WERI-Rb-1 (cell line): ENCODE measurements at places on chromosomes 1 and 21.

DNA sequence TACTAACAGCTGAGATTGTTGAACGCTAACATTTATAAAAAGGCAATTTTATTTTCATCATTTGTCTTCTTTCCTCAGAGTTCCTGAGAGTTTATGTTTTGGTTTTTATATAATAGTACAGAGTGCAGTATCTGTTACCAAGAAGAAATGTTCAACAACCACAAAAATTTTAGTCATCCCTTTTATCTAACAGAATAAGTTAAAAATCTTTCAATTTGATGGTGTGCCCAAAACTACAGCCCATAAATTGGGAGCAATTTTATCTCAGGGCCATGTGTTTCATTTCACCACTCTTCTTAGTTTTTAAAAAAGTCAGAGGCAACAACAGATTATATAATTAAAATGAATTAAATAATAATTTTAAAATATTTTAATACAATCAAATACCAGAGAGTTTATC is 37.1 kb downstream of the NEXN start:
- DNase-seq: no peak

DNA sequence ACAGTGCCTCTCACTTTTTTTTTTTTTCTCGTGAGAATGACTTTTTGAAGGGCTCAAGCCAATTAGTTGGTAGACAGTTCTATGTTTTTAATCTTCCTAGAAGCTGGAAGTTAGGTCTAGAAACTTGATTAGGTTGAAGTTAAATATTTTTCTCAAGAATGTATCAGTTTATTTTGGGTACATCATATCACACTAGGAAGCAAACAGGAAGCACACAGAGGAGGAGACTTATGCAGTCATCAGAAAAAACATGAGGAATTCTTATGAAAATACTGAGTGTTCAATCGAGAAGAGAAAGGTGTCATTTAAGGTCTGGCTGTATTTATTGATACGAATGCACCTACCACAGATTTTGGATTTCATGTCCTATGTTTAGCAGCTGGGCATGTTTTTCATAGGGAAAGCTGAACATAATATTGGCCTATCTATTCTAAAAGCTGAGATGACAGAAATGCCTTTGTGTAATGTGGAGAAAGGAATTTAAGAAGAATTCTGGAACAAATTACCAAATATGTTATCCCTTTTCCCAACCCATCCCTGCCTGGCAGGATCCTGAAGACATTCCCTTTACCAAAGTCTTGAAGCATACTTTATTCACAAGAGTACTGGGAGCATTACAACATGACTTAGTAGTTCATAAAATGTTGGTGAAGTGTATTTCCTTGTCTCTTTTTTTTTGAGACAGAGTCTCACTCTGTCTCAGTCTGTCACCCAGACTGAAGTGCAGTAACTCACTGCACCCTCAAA is 17.5 kb upstream of the ZFP69B start:
- DNase-seq: no peak

DNA sequence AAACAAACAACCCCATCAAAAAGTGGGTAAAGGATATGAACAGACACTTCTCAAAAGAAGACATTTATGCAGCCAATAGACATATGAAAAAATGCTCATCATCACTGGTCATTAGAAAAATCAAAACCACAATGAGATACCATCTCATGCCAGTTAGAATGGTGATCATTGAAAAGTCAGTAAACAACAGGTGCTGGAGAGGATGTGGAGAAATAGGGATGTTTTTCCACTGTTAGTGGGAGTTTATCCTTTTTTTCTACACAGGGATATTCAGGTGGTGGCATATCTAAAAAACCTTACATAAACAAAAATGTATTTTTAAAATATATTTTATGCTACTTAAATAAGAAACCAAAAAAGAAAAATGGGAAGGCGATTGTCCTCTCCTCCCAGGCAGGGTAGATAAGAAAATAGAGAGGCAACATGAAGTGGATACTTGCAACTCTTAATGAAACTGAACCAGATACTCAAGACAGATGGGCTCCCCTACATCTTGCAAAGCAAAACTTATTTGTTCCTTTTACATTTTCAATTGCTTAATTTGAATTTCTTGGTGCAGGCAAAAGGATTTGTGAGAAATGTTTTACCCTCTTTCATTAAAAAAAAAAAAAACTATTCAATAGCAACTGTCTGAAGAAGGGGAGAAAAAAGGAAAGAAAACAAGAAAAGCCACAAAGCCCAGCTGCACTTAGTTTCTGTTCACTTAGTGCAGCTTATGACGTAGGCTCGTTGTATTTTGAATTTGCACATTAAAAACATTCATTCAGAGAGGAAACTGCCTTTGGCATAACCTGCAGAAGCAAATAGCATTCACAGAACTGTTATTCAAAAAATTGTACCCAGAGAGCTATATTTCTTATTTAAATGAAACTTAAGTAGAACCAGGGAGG is 36.9 kb upstream of the RGS1 start:
- no peak for DNase-seq

GRCh38 chr1:118842452-118843201 is 145.5 kb downstream of the TBX15 start:
- DNase-seq: peak; percentile 13

DNA sequence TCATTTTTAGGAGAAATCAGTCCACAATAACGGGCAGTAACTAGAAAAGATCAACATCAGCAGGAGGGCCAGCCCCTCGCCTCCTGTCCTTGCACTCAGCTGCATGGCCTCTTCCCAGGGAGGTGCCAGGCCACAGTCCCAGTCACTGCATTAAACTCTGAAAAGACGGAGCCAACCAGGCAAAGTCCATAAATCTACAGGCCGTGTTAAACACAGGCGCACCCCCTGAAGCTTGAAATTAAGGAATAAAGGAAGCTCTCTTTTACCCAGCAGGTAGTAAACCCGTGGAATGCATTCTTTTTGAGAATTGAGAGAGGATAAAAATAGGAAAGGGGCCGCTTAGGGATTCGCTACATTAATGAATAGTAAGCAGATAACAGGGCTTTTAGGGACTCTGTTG is 18.4 kb downstream of the H6PD start:
- no peak for DNase-seq

DNA sequence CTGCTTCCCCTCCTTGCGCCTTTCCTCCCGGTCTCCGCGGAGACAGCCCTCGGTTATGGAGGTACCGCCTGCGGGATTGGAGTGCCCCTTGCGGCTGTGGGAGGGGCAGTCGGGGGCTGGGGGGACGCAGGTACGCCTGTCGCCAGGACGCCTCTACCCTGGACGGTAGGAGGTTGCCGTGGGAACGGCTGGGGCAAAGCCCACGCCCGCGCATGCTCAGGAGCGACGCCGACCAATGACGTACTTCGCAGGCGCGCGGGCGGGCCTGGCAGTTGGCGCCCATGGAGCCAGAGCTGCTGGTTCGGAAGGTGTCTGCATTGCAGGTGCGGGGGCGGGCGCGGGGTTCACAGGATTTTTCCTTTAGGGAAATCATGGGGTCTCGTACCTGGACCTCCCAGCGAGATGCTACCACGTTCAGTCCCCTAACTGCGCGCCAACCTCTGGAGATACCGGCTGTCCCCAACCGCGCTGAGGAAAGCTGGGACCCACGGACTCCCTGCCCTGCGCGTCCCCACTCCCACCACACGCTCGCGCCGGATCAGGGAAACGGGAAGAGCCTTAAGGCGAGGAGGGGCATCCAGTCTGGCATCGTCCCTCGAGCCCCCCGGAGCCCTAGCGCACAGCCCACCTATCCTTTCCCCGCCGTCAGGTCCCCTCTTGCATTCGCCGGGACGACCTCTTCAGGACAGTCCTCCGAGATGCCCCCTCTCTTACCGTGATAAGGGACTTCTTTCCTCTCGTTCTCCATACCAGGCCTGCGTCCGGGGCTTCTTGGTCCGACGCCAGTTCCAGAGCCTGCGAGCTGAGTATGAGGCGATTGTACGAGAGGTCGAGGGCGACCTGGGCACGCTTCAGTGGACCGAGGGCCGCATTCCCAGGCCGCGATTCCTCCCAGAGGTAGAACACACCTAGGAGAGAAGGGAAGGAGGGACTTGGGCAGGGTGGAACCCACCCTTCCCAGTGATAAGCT is at the start of gene IQCC:
Gene IQCC (plus strand): TSS at position 271 of the 970 bp plus-strand sequence. CDS start 11 bp downstream, at position 282.
- DNase-seq: peak; percentile 95
